ENCODE measurements at places on chromosomes 11 and 22.

- no peak for DNase-seq
Measured at GRCh38 chr11:44178381-44178780, 82.9 kb downstream of the EXT2 start.

DNA sequence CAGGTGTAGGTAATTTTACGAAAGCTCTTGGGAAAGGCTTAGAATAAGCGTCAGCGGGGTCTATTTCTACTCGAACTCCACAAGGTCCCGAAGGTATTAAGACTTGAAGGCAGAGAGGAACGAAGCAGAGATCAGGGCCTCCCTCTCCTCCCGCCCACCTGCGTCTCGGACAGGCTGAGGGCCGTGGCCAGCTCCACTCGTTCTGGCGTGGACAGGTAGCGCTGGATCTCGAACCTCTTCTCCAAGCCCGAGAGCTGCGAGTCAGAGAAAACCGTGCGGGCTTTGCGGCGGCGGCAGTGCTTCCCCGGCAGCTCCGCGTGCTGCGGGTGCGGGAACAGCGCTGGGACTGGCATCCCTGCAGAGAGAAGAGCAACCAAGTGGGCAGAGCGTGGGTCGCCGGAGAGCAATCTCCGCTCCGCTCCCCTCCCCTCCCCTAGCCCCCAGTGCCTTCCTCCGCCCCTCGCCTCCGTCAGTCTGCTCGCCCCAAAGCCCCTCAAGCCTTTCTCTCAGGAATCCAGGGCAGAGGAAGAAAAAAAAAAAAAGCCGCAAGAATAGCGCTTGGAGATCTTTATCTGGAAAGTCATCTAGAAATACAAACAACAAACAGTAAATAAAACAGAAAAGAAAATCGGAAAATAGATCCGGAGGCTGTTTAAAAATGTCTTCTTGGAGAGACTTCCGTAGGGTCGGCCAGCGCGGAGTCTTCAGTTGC, 2.4 kb downstream of the BSX start:
- no peak for DNase-seq

GRCh38 chr22:29288837-29289236, 17.6 kb upstream of the GAS2L1 start:
- DNase-seq: no peak

DNA sequence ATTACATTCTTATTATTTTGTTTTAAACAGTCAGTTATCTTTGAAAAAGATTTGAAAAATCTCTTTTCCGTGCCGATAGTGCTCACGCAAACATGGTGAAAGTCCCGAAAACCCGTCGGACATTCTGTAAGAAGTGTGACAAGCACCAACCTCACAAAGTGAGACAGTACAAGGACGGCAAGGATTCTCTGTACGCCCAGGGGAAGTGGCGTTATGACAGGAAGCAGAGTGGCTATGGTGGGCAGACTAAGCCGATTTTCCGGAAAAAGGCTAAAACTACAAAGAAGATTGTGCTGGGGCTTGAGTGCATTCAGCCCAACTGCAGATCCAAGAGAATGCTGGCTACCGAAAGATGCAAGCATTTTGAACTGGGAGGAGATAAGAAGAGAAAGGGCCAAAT, 28.7 kb upstream of the CTSD start:
- DNase-seq: no peak

- DNase-seq: no peak
Measured at GRCh38 chr11:20453657-20454316, 66.3 kb downstream of the PRMT3 start.

DNA sequence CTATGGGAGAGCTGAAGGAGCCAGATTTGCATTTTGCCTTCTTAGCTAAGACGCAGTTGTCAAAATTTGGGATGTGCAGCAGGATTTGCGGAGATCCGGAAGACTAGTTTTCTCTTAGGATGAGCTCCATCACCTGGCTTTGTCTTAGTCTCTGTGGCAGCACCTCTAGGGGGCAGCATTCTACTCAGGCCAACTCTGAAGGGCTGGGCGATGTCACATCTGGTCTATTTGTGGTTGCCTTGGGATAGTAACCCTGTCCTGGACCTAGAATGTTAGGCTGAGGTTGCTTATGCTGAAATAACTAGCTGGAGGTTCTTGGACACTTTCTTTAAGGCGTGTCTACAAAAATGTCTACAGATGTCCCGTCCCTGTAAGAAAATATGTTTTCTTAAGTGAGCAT, 116.2 kb downstream of the FAT3 start:
- DNase-seq: no peak

GRCh38 chr11:19836666-19837065, 124.0 kb downstream of the NAV2 start:
- DNase-seq: no peak

GRCh38 chr11:115766561-115766960, 262.3 kb upstream of the CADM1 start:
- DNase-seq: no peak

- DNase-seq: no peak
Measured at GRCh38 chr11:116873381-116873780, 36.0 kb upstream of the APOA1 start.

- no peak for DNase-seq
Measured at GRCh38 chr22:17980638-17981051, 43.7 kb downstream of the MICAL3 start.

DNA sequence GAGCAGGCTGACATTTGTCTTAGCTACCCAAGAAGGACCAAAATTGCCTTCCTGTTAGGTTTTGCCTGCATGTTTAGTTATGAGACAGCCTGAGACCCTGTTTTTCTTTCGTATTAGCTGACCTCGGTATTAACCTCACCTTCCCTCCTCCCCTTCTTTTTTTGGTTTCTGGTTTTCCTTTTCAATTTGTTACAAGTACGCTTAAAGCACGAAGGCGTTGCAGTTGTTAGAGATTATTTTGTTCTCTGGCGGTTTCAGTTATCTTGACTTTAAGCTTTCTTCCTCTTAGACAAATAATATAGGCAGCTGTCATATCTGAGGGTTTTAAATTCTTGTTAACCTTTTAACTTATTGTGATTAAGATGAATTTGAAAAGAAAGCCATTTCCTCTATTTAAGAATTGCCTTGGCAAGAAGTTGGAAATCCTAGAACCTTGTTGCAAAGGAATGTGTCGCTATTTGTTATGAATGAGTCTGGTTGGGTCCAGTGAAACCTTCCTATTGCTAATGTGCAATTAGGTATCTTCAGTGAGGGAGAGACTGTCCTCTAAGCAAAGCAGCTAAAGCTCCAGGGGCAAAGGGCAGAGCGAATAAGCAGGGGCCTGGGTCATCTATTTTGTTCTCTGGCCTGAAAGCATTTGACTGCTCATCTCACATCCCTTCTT, 45.7 kb downstream of the PACS1 start:
- DNase-seq: no peak

GRCh38 chr11:64206457-64207255, at the start of gene FERMT3:
Gene FERMT3, plus strand, starts transcription at chr11:64206721. Its CDS starts 644 bp downstream, at chr11:64207365.
- DNase-seq: no peak

DNA sequence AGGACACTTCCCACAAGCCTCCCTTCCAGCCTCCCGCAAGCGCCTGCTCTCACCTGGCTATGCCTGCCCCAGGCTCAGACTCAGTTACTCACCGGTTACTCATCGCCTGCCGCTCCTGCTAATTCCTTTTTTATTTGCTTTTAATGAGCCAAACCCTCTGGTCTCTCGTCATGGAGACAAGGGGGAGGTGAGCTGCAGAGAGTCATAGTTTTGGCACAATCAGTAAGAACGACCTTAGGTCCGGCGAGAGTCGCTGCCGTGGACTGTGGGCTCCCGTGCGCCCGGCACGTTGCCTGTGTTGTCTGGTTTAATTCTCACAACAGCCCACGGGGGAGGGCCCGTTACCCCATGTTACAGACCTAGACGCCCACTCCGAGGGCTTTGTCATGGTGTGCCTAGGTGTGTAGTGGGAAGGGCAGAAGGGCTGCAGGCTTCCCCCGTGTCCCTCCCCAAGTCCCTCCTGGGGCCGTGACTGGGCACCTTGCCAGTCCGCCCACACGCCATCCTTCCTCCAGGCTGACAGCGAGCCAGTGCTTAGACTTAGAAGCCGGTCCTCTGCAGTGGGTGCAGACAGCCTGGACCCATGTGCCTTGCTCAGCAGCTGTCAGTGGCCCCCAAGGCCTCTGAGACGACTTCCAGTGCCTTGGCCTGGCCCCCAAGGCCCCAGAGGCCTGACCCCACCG, 42.2 kb downstream of the WNT7B start:
- DNase-seq: no peak

DNA sequence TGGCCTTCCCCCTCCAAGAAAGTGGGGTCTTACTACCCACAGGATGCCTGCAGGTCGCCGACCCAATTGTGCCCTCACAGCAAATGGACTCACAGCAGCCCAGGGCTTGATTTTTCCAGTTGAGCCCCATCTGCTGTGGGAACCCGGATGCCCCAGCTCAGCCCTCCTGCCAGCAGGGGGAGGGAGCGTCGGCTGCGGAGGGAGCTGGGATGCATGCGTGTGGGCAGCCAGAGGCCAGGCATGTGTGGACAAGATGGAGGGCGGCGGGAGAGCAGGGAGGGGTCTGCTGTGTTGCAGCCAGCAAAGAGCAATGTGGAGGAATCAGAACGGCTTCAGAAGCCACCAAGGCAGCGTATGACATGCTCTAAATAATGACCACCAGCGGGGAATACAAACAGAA, 41.0 kb upstream of the EIF3D start:
- peak; percentile 21 for DNase-seq

GRCh38 chr11:127109796-127110480, 109.4 kb upstream of the KIRREL3 start:
- DNase-seq: no peak

- DNase-seq: no peak
Measured at GRCh38 chr11:13826505-13827278, 135.8 kb upstream of the SPON1 start.

DNA sequence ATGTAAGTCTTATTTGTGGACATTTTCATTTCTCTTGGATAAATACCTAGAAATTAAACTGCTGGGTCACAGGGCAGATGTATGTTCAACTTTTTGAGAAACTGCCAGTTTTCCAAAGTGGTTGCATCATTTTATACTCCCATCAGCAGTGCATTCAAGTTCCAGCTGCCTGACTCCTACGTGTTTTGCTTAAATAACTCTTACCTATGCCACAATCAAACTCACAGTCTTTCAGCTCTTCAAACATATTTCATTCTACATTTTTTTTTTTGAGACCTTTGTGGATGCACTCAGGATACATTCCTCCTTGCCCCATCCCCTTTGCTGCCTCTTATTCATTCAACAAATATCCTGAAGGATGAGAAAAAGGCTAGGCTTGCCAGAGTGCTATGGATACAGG, 9.2 kb downstream of the TCF20 start:
- no peak for DNase-seq

DNA sequence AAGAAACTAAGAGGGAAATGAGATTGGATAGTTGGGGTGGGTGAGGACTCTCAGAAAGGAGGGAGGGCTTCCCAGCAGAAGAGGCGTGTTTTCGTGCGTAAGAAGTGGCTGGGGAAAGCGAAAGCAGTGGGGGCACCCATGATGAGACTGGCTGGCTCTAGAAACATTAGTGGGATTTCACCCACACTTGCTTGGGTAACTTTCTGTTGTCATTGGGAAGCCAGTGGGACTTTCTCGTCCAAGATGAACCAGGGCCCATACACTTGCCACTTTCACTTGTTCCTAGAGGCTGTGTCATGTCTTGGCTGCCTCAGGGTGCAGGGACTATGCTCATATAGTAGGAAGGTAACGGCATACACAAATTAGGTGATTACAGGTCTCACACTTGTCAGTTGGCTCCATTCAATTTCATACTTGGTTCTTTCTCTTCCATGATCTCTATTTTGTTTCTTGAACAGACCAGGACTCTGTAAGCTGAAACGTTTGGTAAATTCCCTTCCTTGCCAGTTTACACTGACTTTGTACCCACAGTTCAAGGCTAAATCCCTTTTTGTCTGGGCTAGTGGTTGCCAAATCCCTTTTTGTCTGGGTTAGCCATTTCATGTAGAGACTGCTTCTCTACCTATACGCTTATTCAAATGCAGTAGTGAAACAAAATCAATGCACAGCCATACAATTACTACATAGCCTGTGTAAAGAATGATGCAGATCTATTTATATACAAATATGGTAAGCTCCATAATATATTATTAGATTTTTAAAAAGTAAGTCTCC, 42.0 kb upstream of the CXCR5 start:
- no peak for DNase-seq

GRCh38 chr11:120985718-120986569, 38.0 kb upstream of the TBCEL start:
- peak; percentile 63 for DNase-seq

DNA sequence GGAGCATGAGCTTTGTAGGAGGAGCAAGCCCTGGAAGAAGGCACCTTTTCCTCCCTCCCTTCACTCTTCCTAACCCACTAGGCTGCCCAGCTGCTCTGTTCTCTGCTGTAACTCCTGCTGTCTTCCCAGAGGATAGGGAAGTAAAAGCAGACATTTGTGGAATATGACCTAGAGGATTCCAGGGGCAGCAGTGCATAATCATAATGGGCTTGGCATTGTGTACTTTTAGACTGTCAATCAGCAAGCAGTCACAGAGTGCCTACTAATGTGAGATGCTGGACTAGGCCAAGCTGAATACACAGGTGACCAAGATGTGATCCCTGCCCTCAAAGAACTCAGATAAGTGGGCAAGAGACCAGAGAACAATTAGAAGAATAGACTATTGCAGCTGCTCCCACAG, 133.0 kb downstream of the NAV2 start:
- no peak for DNase-seq

DNA sequence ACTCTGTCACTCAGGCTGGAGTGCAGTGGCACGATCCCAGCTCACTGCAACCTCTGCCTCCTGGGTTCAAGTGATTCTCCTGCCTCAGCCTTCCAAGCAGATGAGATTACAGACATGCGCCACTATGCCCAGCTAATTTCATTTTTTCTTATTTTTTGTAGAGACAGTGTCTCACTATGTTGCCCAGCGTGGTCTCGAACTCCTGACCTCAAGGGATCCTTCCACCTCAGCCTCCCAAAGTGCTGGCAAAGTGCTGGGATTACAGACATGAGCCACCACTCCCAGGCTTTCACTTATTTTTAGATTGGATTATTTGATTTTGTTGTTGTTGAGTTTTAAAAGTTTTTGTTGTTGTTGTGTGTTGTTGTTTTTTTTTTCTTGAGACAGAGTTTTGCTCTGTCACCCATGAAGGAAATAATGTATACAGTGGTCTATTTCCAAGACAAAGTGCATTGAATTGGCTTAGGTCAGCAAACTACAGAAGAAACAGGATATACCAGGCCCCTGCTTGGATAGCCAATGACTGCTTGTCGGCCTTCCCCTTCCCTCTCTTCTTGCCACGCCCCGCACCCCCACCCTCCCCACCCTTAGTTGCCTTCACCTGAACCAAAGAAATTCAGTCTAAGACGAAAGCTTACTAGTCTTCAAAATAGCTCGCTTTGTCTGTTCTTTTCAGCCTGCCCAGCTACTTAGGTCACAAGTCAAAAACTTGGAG, 91.8 kb upstream of the CLDN5 start:
- no peak for DNase-seq

DNA sequence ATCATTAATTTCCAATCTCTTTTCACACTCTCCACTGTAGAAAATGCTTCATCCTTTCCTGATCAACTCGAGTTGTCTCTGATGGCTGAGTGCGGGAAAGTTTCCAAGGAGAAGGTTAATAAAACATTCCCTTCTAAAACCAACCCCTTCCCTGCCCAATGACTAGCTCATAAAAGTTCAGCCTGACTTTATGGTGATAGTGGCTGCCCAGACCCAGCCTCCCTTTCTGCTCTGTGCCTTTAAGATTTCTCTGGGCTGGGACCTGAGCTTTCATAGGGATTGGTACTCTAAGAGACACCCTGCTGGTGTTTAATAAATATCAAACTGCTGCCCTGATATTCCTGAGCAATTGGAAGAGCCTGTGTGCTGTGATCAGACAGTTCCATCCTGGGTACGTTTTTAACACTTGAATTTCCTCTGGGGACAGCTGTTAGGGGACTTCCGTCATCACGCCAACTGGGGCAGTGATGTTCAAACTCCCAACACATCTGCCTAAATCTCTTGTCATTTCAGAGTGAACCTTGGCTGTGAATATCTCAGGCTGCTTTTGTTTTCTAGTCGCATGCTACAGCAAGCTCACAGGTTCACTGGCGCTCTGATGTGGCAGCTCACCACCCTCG, 195.0 kb upstream of the KIRREL3 start:
- no peak for DNase-seq
